Bronchial epithelial cell (primary cell): ENCODE measurements at places on chromosomes 12 and 14. TPM values are rescaled to one million over a fixed set of nuclear protein-coding genes. Genes with fewer than 3 reads are reported as not detected.

The KERA gene
- not detected in 2 replicates for total RNA-seq

The SLC38A4 gene
- 2.4 and 2.9 TPM in 2 replicates for total RNA-seq

The CACNA1C gene
- total RNA-seq: not detected in 2 replicates

The PRR4 gene
- total RNA-seq: 0.53 TPM in 1 of 2 replicates, not detected in the other

The DBX2 gene
- total RNA-seq: not detected in 2 replicates

The NOXRED1 gene
- total RNA-seq: 0.26 and 0.51 TPM in 2 replicates
